ENCODE measurements at places on chromosomes 3 and 15.

GRCh38 chr3:184538666-184539431, 22.7 kb upstream of the EPHB3 start:
- DNase-seq: no peak

GRCh38 chr3:36707623-36708409, 56.5 kb downstream of the DCLK3 start:
- no peak for DNase-seq

GRCh38 chr3:71725271-71725991, at the start of gene EIF4E3:
Gene EIF4E3, minus strand, starts transcription at chr3:71725402. Its CDS starts 35 bp downstream, at chr3:71725367.
- DNase-seq: no peak

DNA sequence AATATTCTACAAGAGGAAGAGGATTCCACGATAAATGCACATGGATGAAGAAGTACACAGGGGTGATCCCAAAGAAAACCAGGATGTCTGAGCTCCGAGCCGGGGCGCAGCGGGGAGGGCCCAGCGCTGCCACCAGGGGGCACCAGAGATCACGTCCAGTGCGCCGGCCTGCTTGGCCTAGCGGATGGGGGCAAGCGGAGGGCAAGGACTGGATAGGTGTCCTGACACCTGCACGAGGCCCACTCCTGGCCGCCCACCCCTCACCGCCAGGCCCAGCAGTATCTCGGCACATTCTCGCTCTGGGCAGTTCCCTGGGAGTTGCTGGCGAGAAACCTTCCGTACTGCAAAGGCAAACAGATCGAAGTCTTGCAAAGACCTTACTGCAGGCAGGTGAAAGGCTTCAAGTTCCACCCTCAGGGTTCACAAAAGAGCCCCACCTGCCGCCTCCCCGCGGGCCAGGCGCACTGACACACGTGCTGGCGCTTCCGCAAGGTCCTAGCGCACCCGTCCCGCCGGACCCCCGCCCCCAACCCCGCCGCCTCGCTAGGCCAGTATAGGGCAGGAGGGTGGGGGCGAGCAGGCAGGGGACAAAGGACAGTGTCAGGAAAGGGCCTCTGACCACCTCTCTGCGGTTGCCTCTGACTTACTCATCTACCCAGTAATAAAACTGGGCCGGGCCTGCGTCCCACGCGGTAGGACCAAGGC, 3.3 kb downstream of the ANKRD63 start:
- DNase-seq: peak; percentile 62

- DNase-seq: no peak
Observed at GRCh38 chr3:107945417-107946094, 145.3 kb downstream of the CD47 start.

- DNase-seq: no peak
Observed at GRCh38 chr15:99619712-99620111, 53.9 kb downstream of the MEF2A start.

GRCh38 chr15:89002830-89003229, 85.4 kb upstream of the ABHD2 start:
- no peak for DNase-seq

GRCh38 chr15:89316504-89316903, 18.1 kb downstream of the POLG start:
- DNase-seq: no peak

DNA sequence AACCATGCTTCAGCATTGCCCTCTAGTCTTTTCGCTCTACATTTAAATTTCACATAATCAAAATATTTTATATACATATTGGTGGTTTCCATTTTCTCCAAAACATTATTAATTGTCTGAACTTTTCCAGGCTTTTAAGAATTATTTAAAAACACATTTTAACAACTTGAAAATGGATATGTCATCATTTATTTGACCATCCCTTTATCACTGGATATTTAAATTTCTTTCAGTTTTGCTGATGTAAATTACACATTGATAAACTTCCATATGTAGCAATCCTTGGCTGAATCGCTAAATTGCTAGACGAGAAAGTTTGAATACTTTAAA, 146.0 kb downstream of the ATP10A start:
- no peak for DNase-seq

GRCh38 chr15:81256916-81257315, 60.2 kb downstream of the IL16 start:
- DNase-seq: no peak

- DNase-seq: no peak
Observed at GRCh38 chr15:45377609-45378148, 665 bp downstream of the GATM start.

All from activated T-cell treated with anti-CD3 and anti-CD28 coated beads for 4 hours (primary cell).